Stimulated activated CD4-positive, alpha-beta T cell treated with anti-CD3 and anti-CD28 coated beads, Interleukin-1b, Interleukin-23, amount 100 ng/mL, for 1 hour (primary cell): ENCODE measurements at places on chromosomes 7 and 10.

GRCh38 chr10:50579491-50580261, 44.1 kb downstream of the SGMS1 start:
- no peak for DNase-seq

DNA sequence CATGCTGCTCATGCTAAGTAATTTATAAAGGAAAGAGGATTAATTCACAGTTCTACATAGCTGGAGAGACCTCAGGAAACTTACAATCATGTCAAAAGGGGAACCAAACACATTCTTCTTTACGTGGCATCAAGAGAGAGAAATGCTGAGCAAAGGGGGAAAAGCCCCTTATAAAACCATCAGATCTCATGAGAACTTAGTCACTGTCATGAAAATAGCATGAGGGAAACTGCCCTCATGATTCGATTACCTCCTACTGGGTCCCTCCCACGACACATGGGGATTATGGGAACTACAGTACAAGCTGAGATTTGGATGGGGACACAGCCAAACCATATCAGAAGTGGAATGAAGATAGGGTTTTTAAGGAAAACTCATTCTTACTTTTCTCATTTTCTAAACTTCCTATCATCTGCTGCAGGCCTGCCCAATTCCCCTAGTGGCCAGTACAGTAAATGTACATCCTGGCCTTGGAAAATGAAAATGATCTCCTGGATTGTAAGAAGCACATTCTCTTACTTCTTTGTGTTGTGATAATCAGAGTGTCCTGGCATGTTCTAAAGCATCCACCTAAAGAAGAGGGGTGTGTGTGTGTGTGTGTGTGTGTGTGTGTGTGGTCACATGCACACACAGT, 421.5 kb downstream of the LRMDA start:
- no peak for DNase-seq

GRCh38 chr10:107814865-107815487, 650.5 kb upstream of the SORCS1 start:
- DNase-seq, result no peak

- DNase-seq, result no peak
These were observed 15.8 kb downstream of the BCL7B start for GRCh38 chr7:73541722-73542121.

- no peak for DNase-seq
These were observed 558.2 kb upstream of the GALNT17 start for GRCh38 chr7:70573696-70574095.
